ENCODE measurements at places on chromosomes 7 and 10.
A peak's percentile ranks its signal among the peaks of the same experiment; 100 is the strongest.

DNA sequence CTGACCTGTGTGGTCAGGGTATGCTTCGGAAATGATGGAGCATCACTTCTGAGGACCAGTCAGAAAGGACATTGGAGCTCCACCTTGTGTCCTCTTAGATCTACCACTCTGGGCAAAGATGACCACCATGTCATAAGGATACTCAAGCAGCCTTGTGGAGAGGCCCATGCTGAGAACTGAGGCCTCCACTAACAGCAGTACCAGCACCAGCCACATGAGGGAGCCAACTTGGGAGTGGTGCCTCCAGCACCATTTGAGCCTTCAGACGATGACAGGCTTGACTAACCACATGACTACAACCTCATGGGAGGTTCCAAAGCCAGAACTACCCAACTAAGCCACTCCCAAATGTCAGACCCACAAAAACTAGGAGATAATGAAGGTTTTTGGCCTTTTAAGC lies 116.0 kb downstream of the NPTX2 start:
- peak; percentile 58 for DNase-seq

DNA sequence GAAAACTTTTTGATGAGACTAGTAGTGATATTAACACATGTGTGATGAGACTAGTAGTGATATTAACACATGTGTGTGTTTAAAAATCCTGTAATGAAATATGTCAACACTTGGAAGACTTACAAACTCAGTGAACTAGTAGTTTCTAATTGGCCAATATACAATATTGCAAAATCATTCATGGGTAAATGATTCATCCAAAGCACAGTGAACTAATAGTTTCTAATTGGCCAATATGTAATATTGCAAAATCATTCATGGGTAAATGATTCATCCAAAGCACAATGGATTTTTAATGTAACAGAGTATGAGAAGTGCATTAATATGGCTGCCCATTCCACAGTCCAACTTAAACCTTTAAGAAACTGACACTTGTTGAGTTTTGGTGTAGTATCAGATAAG lies 77.8 kb downstream of the ATAD1 start:
- no peak for DNase-seq

GRCh38 chr10:95485056-95485844 lies 75.9 kb downstream of the SORBS1 start:
- no peak for DNase-seq

GRCh38 chr10:18164748-18165361 lies 24.6 kb downstream of the CACNB2 start:
- DNase-seq: no peak

GRCh38 chr7:18450019-18450418 lies 45.5 kb upstream of the HDAC9 start:
- no peak for DNase-seq

DNA sequence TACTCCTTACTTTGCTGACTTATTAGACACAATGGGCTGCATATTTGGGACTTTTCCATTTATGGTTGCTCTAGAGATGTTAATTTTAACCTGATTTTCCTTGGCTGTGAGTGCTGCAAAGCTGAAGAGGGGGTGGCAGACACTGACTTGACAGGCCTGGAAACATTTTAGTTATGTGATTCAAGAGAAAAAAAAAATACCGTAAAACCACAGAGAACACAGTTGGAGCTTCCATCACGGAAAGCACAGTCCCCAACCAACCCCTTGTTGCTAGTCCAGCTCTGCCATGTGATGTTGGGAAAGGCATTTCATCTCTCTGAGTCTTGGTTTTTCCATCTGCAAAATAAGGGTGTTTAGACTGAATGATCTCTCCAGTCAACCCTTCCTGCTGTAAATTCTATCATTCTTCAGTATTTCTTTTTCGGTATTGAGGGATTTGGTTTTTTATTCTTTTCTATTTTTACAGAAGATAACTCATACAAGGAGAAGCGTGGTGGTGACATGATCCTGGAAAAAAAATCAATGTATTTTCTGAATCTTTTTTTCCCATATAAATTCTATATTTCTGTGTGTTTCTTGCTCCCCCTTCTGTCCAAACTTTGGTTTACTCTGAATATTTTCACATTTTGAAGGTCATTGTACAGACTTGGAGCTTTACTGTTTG lies 246.1 kb downstream of the REEP3 start:
- no peak for DNase-seq

DNA sequence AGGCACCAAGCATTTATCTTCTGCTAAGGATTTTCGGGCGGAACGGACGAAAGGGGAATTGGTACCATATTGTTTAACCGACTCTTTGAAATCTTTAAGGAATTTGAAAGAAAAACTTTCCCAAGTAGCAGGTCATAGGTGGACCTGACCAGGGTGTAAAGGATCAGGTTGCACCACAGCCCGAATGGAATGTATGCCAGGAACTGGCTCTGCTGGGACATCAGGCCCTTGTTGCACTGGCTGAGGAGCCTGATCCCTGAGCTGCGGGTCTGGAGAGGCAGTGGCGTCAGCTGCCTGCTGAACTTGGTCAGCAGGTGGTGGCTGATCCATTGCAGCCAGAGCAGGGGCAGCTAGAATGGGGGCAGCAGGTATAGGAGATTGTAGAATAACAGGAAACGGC lies 41.4 kb upstream of the AKR1C2 start:
- DNase-seq: no peak

GRCh38 chr7:52825611-52826010 lies 209.8 kb upstream of the POM121L12 start:
- DNase-seq: no peak

DNA sequence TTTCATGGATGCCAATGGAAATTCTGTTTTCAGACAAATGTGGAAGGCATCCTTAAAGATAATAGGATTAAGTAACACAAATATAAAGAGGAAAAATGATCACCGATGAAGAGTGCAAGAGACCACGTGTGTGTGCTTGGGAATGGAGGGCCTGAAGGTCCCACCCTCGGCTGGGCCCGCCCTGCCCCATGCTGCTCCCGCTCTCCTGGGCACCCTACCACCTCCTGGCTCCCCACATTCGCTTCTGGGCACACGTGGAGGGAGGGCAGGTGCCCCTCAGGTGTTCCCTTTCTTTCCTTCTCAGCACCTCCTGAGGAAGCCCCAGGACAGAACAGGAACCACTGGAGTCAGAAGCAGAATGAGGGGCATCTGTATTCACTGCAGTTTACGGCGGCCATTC lies 367.6 kb downstream of the DNAJB6 start:
- no peak for DNase-seq

- DNase-seq: no peak
These were observed 623 bp upstream of the CEP41 start for GRCh38 chr7:130441408-130441869.

DNA sequence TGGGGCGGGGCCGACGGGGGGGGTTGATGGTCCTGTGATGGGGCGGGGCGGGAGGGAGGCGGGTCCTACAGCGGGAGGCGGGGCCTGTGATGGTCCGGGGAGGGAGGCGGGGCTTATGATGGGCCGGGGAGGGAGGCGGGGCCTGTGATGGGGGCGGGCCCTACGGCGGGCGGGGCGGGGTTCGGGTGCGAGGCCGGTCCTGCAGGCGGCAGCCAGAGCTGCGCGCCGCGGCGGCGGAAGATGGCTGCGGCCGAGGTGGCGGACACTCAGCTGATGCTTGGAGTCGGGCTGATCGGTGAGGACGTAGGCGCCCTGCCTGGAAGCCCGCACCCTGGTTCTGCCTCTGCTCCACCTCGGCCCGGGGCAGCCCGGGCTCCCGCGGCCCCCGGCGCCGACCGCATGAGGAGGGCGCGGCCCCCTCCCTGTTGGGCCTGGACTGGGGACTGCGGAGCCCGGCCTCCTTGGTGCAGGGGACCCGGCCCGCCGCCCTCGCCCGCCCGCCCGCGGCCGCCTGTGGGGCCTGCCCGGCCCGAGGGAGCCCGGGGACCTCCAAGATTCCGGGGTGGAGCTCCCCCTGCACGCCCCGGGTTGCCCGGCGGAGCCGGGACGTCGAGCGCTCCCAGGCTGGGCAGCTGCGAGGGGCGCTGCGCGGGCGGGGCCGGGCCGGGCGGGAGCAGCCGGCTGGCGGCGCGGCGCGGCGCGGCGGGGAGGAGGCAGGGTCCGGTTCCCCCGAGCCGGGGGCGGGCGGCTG lies at the start of gene DENND10:
DENND10 (plus strand) TSS at position 211 of the 751 bp plus-strand sequence; CDS start at position 241, 30 bp downstream.
- peak; percentile 62 for DNase-seq

DNA sequence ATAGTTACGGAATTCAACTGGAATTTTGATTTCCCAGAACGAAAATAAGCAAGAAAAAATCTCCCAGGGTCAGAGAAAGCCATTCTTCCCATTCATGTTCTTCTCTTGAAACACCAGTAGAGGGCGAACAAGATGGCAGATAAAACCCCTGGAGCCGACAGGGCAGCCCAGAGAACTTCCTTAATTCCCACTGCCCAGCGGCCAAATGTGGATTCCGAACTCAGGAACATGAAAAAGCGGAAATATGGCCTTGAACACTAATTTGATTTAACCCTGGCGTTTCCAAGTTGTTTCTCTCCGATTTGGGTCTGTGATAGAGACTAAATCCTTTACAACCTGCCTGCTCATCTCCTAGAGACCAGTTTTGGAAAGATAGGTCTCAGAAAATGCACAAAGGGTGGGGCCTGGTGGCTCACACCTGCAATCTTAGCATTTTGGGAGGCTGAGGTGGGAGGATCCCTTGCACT lies 100.7 kb upstream of the WAC start:
- no peak for DNase-seq

GRCh38 chr7:21028599-21028998 lies 241.9 kb upstream of the SP8 start:
- DNase-seq: no peak

DNA sequence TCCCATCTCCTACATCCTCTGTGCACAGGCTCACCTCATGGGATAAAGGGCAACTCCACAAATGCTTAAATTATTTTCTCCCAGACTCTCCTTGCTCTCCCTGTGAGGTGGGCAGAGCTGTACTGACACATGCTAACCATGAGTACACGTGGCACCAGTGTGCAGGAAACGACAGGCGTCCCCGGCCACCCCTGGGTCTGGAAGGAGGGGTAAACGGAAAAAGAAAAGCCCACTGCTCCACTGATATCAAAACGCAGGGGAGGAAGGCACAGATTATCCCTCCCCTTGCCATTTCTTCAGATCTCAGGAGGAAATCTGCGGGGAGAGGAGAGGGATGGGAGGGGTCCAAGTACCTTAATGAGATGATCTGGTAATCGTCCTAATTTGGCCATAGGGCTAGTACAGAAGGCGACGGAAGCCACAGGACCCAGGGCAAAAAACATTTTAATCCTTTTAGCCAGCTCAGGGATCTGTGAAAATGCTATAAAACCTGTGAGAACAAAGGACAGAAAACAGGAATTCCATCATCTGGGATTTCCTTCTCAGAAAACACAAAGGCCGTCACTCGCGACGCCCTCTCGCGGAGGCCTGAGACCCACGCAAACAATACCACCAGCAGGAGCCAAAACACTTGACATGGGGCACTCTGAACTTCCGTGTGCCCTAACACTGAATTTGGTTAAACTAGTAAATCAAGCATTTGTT lies 17.8 kb upstream of the CH25H start:
- no peak for DNase-seq

DNA sequence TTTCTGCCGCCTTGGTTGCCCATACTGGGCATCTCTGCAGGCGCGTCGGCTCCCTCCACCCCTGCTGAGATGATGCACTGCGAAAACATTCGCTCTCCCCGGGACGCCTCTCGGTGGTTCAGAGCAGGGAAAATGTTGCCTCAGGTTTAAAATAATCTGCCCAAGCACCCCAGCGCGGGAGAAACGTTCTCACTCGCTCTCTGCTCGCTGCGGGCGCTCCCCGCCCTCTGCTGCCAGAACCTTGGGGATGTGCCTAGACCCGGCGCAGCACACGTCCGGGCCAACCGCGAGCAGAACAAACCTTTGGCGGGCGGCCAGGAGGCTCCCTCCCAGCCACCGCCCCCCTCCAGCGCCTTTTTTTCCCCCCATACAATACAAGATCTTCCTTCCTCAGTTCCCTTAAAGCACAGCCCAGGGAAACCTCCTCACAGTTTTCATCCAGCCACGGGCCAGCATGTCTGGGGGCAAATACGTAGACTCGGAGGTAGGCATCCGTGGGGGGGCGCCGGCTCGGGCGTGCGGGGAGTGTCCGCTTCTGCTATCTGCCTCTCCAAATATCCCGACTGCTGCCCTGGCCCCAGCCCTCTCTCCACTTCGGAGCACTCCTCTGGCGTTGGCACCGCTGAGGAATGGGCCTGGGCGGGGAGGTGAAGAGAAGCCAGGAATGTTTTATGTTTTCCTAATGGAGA lies at the start of gene CAV1:
CAV1 (plus strand) TSS at position 428 of the 689 bp plus-strand sequence; CDS start at position 455, 27 bp downstream.
- no peak for DNase-seq

GRCh38 chr10:113148901-113149300 lies 198.9 kb downstream of the TCF7L2 start:
- no peak for DNase-seq

- DNase-seq: no peak
These were observed 177.7 kb upstream of the COL1A2 start for GRCh38 chr7:94216944-94217461.

DNA sequence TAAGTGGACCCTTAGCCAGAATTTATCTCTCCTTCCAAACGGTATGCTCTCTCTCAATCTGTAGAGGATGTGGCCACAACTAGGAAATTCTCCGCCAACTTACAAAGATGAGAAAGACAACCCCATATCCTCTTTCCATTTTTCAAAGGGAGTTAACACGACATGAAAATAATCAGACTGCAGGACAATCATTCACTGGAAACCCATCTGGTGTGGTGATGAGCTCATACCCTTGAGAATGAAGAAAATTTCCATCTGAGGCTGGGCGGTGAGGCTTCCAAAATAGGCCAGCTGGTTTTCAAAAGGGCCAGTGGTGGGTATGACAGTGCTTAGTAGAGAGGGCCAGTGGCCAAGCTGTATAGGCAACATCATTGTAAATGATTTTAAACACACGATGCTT lies 369.6 kb downstream of the FRMD4A start:
- DNase-seq: no peak

DNA sequence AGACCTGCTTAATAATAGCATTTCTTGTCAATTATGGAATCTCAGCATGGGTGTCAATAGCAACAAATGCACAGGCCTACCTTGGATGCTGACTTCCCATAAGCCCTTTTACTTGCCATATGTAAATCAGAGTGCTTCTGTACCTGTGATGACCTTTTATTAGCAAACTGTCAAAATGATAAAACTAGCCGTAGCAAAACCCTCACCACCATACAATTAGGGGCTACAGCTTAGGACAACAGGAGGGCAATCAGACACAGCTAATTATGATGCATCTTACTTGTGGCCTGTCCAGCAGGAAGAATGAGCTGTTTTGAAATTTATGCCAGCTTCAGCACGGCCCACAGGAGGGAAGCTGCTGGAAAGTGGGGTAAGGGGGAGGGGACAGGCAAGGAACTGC lies 201.6 kb downstream of the TAX1BP1 start:
- no peak for DNase-seq

Data from stimulated activated CD4-positive, alpha-beta T cell treated with anti-CD3 and anti-CD28 coated beads, Interleukin-12 subunit alpha, Interleukin-12 subunit beta, amount 100 ng/mL, for 24 hours (primary cell).